MCF 10A (cell line): ENCODE measurements at places on chromosomes 3 and 15. TPM values are rescaled to one million over a fixed set of nuclear protein-coding genes. Genes with fewer than 3 reads are reported as not detected.

CD96 gene
- 0.09 TPM in 1 of 2 replicates, not detected in the other for total RNA-seq

GOLGA8N gene
- 9.1 and 9.6 TPM in 2 replicates for total RNA-seq

PARL gene
- 73.5 and 88.0 TPM in 2 replicates for total RNA-seq

ITIH1 gene
- not detected in 2 replicates for total RNA-seq

ATP10A gene
- total RNA-seq = not detected in 2 replicates

CYP1A2 gene
- not detected in 2 replicates for total RNA-seq

TIMP4 gene
- not detected in 2 replicates for total RNA-seq
